ENCODE measurements at places on chromosomes 5 and 9.

GRCh38 chr9:113603048-113603375 lies 139.5 kb downstream of the RGS3 start:
- no peak for DNase-seq

DNA sequence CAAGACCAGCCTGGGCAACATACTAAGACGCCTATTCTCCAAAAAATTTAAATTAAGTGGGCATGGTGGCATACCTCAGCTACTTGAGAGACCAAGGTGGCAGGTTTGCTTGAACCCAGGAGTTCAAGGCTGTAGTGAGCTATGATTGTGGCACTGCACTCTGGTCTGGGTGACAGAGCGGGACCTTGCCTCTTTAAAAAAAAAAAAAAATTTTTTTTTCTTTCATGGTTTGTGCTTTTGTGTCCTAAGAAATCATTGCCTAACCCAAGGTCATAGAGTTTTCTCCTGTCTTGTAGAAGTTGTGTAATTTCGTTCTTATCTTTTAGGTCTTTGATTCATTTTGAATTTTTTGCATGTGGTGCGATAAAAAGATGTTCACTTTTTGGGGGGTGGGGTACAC lies 12.3 kb downstream of the GPBP1 start:
- DNase-seq: no peak

DNA sequence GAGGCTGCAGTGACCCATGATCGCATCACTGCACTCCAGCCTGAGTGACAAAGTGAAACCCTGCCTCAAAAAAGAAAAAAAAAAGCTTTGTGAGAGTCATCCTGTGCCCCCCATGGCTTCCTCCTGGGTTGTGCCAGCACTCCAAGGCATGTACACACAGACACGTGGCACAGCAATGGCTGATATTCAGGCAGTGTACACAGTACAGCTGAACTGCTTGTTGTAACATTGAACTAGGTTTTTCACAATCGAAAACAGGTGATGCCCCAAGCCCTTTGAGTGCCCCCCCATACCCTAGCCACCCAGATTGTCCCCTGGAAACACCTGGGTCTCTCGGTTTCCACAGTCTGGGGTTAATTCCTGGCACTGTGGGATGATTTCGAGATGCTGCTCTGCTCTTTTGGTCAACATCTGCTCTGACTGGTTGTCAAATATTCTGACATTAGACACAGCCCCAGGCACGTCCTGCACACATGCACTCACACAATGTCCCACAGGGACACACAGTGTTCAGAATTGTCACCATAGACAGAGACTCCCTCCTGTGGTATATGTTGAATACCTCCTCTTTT lies 9.2 kb downstream of the SPINK4 start:
- DNase-seq: no peak

DNA sequence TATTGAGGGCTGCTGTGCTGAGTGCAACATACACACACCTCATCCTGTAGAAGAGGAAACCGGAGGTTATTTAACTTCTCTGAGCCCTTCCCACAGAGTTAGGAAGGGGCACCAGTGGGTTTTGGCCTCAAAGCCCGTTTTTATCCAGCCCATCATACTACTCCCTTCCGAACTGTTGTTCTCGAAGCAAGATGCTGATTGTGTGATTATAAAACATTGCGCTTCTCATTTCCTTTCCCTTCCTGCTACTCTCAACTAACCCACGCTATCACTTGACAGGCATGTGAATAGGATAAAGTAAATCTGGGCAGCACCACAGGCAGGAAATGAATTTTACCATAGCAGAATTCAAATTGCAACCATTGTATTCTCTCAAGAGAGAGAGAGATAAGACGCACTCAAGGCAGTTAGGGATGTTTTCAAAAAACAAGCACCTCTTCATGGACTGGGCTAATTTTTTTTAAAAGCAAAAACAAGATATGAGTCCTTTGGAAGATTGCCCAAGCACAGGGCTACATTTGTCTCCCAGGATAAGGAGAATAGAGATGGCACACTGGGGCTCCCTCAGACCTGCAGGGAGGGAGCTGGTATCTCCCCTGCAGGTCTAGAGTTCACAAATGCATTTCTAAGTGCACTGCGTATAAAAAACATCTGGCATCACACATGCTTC lies 52.6 kb downstream of the GNA14 start:
- no peak for DNase-seq

DNA sequence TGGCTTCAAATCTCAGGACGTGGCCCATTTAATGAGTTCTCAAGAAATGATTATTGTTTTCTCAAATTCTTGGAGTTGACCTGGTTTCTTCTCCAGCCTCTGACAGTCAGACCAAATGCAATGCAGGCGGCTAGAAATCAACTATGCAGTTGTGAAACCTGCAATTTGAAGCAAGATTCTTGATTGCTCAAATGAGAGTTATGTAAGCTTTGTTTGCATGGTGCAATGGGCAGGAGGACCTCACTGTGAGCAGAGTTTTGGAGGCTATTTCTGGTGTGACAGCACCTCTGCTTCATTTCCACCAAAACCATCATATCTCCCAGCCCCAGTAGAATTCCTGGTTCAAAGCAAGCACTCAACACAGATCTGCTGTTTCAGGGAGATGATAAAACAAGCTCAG lies 500.0 kb upstream of the KLF4 start:
- no peak for DNase-seq

GRCh38 chr9:95626885-95627558 lies 110.3 kb upstream of the PTCH1 start:
- no peak for DNase-seq

DNA sequence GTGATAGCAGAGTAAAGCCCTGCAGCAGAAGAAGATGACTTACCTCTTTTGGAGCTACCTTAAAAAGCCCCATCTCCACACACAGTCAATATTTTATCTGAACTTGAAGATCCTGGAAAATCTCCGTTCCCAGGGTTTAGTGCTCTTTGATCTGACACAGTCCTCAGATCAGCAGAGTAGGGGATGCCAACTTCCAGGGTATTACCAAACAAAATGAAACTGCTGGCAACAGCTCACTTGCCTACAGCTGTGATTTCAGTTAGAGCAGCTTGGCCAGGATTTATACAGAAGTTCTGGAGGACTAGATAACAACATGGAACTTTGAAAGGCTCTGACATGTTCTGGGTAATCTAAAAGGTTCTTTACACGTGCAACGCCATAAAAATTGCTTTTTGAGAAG lies 1537.8 kb upstream of the ACO1 start:
- no peak for DNase-seq

DNA sequence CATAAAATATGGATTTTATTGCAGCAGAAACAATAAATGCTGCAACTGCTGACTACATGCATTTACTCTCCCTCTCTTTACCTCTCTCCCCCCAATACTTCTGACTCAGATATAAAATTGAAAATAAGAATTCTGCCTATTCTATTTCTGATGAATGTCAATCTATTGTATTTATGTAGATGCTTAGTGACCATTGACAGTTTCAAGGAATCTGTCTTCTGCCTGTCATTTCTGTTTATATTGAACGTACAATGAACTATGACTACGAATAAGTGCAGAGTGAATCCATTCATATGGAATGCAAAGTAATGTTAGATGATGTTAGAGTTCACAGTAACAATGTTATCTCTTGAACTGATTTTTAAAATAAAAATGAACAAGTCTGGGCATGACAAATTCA lies 898 bp downstream of the CDH10 start:
- no peak for DNase-seq

- DNase-seq: no peak
Measured at GRCh38 chr5:10102706-10103497, 146.8 kb downstream of the ATPSCKMT start.

- no peak for DNase-seq
Measured at GRCh38 chr5:20030125-20030524, 42.1 kb upstream of the CDH18 start.

DNA sequence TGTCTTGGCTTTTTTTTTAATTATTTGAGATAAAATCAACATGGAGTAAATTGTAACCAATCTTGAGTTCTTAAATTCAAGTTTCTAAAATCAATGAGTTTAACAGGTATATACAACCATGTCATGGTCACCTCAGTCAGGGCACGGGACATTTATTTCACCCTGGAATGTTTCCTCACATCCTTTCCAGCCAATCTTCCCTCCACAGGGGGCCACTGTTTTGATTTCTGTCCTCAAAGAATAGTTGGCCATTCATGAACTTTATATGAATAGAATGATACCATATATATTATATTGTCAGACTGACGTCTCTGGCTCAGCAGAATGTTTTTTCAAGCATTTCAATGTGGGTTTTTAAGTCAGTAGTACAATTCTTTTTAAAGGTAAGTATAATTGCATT lies 806 bp downstream of the ZNF474 start:
- no peak for DNase-seq

DNA sequence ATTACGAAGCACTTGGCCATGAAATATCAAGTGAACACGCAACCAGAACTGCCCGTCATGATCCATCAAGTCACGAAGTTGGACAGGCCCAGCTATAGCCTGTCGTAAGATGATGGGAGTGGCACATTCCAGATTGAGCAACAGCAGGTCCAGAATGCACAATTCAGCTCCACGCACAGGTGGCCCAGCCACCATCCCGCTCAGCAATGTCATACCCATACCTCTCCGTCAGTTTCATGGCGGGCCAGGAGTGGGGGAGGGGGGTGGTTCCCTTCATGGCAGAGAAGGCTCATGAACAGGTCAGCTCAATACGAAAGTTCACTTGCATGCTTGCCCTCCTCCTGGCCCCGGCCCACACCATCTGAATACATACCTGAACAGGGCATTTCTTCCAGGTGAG lies 34.9 kb downstream of the SMIM23 start:
- no peak for DNase-seq

- no peak for DNase-seq
Measured at GRCh38 chr9:8782237-8782636, 982.7 kb upstream of the DMAC1 start.

GRCh38 chr5:174327317-174327864 lies 281.9 kb downstream of the NSG2 start:
- peak; percentile 65 for DNase-seq

GRCh38 chr5:21678526-21678925 lies 1174.6 kb downstream of the CDH12 start:
- DNase-seq: no peak

DNA sequence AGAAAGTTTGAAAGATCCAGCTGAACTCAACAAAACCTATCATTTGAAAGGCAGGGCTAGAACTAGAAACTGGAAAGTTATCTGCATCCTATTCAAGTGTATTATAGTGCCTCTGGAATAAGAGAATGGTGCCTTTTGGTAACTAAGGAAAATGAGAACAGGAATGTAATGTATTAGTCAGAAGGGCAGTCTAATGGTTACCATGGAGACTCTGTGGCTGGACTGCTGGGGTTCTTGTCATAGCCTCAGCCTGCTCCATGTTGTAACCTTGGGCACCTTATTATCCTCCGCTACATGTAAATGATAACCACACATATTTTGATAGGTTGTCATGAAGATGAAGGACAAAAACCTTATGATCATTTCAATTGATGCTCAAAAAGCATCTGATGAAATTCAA lies 24.6 kb upstream of the IFNB1 start:
- DNase-seq: peak; percentile 29

DNA sequence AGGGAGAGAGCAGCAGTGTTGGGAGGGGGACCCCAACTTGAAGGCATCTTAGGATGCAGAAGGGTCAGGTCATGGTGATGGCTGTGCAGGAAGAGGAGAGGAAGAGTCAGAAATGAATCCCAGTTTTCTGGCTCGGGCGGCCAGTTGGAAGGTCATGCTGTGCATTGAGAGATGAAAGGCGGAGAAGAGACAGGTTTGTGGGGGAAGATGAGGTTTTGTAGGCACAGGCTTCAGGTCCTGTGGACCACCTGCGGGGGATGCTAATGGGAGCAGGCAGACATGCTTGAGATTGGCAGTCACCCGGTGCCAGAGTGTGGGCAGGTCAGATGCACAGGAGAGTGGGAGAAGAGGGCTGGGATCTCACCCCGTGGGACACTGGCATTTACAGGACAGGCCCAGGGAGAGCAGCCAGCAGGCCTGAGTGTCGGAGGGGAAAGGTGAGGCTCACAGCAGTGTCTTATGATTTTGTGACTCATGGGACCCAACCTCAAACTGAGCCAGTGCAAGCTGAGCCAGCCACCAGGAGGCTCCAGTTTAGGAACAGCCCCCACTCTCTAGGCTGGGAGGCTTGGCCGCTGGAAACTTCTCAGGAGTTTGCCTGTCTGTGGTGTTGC lies 17.5 kb downstream of the STXBP1 start:
- no peak for DNase-seq

DNA sequence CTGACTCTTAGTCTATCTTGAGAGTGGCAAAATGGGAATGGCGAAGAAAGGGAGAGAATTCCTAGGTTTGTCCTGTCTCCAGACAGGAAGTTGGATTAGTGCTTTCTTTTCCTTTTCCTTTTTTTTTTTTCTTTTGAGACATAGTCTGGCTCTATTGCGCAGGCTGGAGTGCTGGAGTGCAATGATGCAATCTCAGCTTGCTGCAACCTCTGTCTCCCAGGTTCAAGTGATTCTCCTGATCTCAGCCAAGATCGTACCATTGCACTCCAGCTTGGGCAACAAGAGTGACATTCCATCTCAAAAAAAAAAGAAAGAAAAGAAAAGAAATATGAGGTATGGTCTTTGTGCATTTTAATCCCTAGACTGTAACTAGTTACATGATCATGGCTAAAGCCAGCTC lies 12.6 kb upstream of the KIF27 start:
- DNase-seq: no peak

- DNase-seq: no peak
Measured at GRCh38 chr5:156379206-156379605, 52.2 kb downstream of the SGCD start.

- no peak for DNase-seq
Measured at GRCh38 chr5:42612750-42613366, 143.8 kb upstream of the CCDC152 start.

GRCh38 chr5:40233268-40233667 lies 446.4 kb upstream of the PTGER4 start:
- no peak for DNase-seq

DNA sequence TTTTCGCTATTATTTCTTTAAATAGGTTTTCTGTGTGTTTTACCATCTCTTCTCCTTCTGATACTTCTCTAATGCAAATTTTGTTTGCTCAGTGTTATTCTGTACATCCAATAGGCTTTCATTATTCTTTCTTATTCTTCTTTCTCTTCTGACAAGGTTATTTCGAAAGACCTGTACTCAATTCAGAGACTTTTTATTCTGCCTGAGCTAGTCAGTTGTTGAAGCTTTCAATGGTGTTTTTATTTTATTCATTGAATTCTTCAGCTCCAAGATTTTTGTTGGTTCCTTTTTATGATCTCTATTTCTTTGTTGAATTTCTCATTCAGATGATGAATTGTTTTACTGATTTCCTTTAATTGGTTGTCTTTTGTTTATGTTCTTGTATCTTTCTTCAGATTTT lies 706.2 kb downstream of the NR2F1-AS1 start:
- DNase-seq: no peak

DNA sequence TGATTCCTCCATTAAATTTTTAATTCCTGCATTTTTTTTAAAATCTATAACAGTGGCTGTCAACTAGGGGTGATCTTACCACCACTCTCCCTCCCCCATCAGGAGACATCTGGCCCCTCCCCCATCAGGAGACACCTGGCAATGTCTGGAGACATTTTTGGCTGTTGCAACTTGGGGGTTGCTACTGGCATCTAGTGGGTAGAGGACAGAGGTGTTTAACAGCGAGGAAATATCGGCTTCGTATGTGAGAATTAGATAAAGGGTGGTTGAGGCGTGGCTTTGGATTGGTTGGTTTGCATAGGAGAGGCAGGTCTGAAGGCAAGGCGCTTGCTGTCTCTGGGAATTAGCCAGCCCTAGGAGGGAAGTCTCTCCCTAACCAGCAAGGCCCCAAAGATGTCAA lies 10.5 kb downstream of the CDHR2 start:
- no peak for DNase-seq

- no peak for DNase-seq
Measured at GRCh38 chr5:123000731-123001130, 35.8 kb downstream of the PPIC start.
